ENCODE measurements at places on chromosomes 6 and 20. TPM values are rescaled to one million over a fixed set of nuclear protein-coding genes. Genes with fewer than 3 reads are reported as not detected.

TTPAL gene
- total RNA-seq, result 11.3 TPM

OXT gene
- total RNA-seq, result not detected

TRIM15 gene
- not detected for total RNA-seq

TAF11 gene
- 20.9 TPM for total RNA-seq

ANKRD66 gene
- total RNA-seq, result not detected

VSX1 gene
- total RNA-seq, result 0.43 TPM

GRIK2 gene
- total RNA-seq, result 0.39 TPM

SDCBP2 gene
- 1.5 TPM for total RNA-seq

OR12D3 gene
- total RNA-seq, result not detected

BPI gene
- total RNA-seq, result not detected

ARFGEF2 gene
- 14.3 TPM for total RNA-seq

TCF15 gene
- total RNA-seq, result not detected

PPP1R14C gene
- total RNA-seq, result 1.6 TPM

TRIM40 gene
- not detected for total RNA-seq

JAG1 gene
- total RNA-seq, result 41.2 TPM

WFDC10B gene
- not detected for total RNA-seq

DCBLD1 gene
- 24.0 TPM for total RNA-seq

GHRH gene
- total RNA-seq, result not detected

TBXT gene
- total RNA-seq, result not detected

MDFI gene
- total RNA-seq, result 0.46 TPM

IRF4 gene
- total RNA-seq, result 0.21 TPM

FERMT1 gene
- 13.4 TPM for total RNA-seq

ASIP gene
- not detected for total RNA-seq

PLN gene
- total RNA-seq, result not detected

BICRAL gene
- total RNA-seq, result 3.0 TPM

SMOC2 gene
- total RNA-seq, result not detected

MCM9 gene
- total RNA-seq, result 4.9 TPM

Measured in A549 treated with GW870086 at 1 μM for 4 hours (cell line).